ENCODE measurements at places on chromosomes 7 and 10. TPM values are rescaled to one million over a fixed set of nuclear protein-coding genes. Genes with fewer than 3 reads are reported as not detected.

DNA sequence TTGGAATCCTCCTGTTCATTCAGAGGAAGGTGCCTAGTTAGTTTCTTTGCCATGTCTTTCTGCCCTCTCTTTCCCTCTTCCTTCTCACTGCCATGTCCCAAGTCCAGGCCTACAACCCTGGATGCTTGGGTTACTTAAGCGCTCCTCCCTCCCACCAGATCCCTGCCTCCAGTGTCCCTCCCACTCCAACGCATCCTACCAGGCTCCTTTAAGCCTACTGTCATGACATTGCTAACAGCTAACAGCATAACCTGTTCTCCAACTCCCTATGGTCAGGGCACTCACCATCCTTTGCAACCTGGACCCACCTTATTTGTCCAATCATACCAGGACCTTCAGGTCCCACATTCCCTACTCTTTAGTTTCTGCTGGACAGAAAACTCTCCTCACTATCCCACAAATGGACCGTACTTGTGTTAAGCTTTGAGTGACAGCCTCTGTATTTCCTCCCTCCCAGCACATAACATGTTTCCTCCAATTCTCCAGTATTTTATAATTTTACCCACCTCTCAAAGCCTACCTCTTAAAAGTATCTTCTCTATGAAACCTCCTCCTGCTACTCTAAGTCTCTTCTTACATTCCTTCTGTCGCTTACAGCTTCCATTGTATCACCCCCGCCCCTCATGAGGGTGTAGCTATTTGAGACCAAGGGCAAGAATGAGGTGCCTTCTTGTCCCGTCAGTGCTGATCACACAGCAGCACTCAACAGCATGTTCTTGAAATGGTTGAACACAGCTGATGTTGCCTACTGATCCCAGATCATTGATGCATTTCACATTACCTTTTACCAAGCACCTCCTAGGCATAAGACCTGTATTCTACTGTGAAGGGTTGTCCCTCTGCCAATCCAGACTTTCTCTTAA, 1.7 kb downstream of the BLNK start:
- H3K27me3 ChIP-seq: no peaks in the 10 kb centered on the region
- H3K36me3 ChIP-seq: no peaks in the 10 kb centered on the region
- no peak for DNase-seq

DNA sequence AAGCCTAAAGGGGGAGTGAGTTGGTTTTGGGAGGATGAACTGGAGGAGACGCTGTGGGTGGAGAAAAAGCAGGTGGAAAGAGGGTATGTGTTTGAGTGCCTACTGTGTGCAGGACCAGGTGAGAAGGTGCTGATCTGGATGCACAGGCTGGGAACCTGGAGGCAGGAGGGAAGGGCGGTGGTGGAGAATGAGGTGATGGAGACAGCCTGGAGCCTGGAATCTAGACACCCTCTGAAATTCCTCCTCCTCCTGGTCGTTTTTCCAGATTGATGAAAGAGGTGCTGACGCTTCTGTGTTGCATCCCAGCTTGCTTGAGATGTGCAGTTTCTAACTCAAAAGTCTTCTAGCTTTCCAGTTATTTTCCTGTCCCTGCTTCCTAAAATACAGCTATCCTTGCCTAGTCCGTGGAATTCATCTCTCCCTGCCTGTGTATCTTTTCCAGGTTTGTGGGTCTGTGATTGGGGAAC, 67.5 kb downstream of the LRMDA start:
- H3K36me3 ChIP-seq: no peaks in the 10 kb centered on the region
- H3K4me1 ChIP-seq: no peaks in the 10 kb centered on the region
- DNase-seq: no peak
- H3K27ac ChIP-seq: no peak overlapping the region

- H3K4me3 ChIP-seq: no peak overlapping the region
- H3K4me1 ChIP-seq: no peaks in the 10 kb centered on the region
- no peaks in the 10 kb centered on the region for H3K27me3 ChIP-seq
- peaks cover 5% of the 10 kb centered on the region for H3K36me3 ChIP-seq
Observed at GRCh38 chr10:16491933-16492332, 29.7 kb downstream of the C1QL3 start.

Gene LRIT1
- polyA plus RNA-seq: not detected

GRCh38 chr10:89213191-89213808, 6.2 kb upstream of the CH25H start:
- H3K4me1 ChIP-seq: no peaks in the 10 kb centered on the region
- peak; percentile 56 for DNase-seq
- no peak overlapping the region for H3K4me3 ChIP-seq
- H3K36me3 ChIP-seq: peaks cover 13% of the 10 kb centered on the region
- H3K27me3 ChIP-seq: no peaks in the 10 kb centered on the region
- H3K27ac ChIP-seq: no peak overlapping the region

DNA sequence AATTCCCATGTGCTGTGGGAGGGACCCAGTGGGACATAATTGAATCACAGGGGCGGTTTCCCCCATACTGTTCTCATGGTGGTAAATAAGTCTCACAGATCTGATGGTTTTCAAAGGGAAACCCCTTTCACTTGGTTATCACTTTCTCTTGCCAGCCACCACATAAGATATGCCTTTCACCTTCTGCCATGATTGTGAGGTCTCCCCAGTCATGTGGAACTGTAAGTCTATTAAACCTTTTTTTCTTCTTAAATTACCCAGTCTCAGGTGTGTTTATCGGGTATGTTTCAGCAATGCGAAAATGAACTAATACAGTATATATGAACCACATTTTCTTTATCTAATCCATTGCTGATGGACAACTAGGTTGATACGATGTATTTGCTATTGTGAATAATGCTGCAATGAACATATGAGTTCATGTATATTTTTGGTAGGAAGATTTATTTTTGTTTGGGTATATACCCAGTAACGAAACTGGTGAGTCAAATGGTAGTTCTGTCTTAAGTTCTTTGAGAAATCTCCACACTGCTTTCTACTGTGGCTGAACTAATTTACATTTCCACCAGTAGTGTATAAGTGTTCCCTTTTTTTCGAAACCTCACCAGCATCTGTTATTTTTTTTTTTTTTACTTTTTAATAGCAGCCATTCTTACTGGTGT, 70.0 kb upstream of the HGF start:
- no peaks in the 10 kb centered on the region for H3K4me1 ChIP-seq
- no peaks in the 10 kb centered on the region for H3K27me3 ChIP-seq
- no peak overlapping the region for H3K4me3 ChIP-seq
- no peaks in the 10 kb centered on the region for H3K36me3 ChIP-seq
- H3K27ac ChIP-seq: no peak overlapping the region

GRCh38 chr10:103277713-103278536, 987 bp downstream of the INA start:
- H3K4me3 ChIP-seq: no peak overlapping the region
- no peak for DNase-seq
- H3K27me3 ChIP-seq: peaks cover 10% of the 10 kb centered on the region
- H3K4me1 ChIP-seq: no peaks in the 10 kb centered on the region
- H3K36me3 ChIP-seq: no peaks in the 10 kb centered on the region

Gene ESYT2
- polyA plus RNA-seq: 46.3 TPM

DNA sequence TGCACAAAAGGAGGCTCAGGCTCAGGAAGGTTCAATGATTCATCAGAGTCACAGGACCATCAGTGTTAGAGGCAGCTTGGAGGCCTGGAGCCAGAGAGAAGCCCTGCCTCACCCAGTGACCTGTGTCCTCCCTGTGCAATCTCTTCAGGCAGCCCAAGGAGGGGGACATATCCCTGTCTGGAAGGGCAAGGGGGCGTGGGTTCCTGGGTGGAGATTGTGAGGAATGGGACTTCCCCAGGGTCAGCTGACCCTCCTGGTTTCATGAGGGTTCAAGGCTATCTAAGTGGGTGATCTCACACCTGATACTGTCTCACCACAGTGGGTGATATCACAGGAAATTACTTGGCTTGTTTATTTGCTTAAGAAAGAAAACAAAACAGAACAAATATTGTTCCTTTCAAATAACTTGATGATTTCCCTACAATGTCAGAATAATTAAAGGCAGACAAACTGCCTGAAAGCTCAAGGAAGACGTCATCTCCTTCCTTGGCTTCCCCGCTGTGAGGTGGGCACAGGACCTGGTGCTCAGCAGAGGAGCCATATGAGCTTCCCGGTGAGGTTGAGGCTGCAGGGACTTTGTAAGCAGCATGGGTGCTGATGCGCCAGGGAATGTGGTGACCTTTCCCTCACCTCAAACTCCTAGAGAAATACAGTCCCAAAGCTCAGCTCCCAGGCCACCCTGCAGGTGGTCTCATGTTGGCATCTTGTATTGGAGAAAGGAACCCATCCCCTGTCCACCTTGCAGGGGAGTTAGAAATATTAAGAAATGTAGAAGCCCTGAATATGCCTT, 763.2 kb downstream of the GRID1 start:
- H3K4me1 ChIP-seq: no peaks in the 10 kb centered on the region
- no peaks in the 10 kb centered on the region for H3K36me3 ChIP-seq
- no peaks in the 10 kb centered on the region for H3K27me3 ChIP-seq
- DNase-seq: no peak

DNA sequence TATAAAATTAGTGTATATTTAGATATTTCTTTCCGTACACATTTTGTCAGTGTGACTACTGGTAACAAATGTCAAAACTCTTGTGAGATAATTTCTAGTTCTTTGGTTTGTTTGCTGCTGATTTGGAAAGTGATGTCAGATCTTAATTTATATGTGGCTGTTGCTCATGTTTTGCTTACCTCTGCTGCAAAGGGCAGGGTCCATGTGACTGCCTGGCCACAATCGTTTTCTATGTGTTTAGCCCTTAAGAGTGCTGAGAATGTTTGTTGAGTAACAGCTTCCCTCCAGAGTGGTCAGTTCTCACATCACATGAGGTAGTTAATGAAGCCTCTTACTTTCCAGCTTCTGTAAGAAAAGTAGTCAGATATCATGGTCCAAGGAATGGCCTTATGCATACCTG, 4.2 kb downstream of the NRBF2 start:
- H3K36me3 ChIP-seq: peaks cover 26% of the 10 kb centered on the region
- H3K27ac ChIP-seq: no peak overlapping the region
- no peak overlapping the region for H3K4me3 ChIP-seq
- peaks cover 17% of the 10 kb centered on the region for H3K4me1 ChIP-seq

- H3K36me3 ChIP-seq: no peaks in the 10 kb centered on the region
- DNase-seq: no peak
- H3K27me3 ChIP-seq: no peaks in the 10 kb centered on the region
- no peak overlapping the region for H3K27ac ChIP-seq
- no peak overlapping the region for H3K4me3 ChIP-seq
Observed at GRCh38 chr10:104906112-104906511, 265.0 kb downstream of the SORCS3 start.

DNA sequence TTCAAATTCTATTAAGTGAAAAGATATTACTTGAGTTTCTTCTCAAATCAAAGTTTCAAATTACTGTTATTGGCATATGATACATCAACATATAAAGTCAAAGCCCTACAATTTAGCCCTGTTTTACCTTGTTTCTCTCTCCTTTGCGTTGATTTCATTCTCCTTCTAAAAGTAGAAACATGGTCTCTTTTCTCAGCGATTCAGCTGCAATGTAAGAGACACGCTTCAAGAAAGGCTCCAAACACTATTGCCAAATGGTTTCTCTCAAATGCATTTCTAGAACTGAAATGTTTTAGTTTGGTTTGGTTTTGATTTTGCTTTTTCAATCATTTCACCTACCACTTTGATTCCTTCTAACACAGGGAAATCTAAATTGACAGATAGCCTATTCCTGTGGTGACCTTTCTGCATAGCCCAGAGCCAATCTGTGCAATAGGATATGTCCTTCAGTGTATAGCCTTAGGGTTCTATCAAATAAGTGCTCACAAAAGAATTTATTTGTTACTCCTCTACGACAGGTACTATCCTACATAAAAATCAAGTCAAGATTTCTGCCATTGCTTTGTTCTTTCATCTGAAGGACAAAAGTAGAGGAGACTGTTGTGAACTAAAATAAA, 47.3 kb downstream of the CTNNA3 start:
- H3K27me3 ChIP-seq: no peaks in the 10 kb centered on the region
- H3K4me3 ChIP-seq: no peak overlapping the region
- H3K36me3 ChIP-seq: no peaks in the 10 kb centered on the region
- no peaks in the 10 kb centered on the region for H3K4me1 ChIP-seq
- H3K27ac ChIP-seq: no peak overlapping the region

GRCh38 chr10:86648704-86649427, 5.5 kb upstream of the OPN4 start:
- no peak overlapping the region for H3K27ac ChIP-seq
- no peaks in the 10 kb centered on the region for H3K4me1 ChIP-seq
- no peaks in the 10 kb centered on the region for H3K27me3 ChIP-seq
- H3K4me3 ChIP-seq: no peak overlapping the region

- H3K4me1 ChIP-seq: no peaks in the 10 kb centered on the region
- DNase-seq: no peak
- no peaks in the 10 kb centered on the region for H3K27me3 ChIP-seq
- no peak overlapping the region for H3K27ac ChIP-seq
- no peak overlapping the region for H3K4me3 ChIP-seq
Observed at GRCh38 chr10:77905086-77905748, 21.3 kb downstream of the DLG5 start.

- H3K36me3 ChIP-seq: no peaks in the 10 kb centered on the region
- no peak for DNase-seq
- H3K27ac ChIP-seq: no peak overlapping the region
- H3K27me3 ChIP-seq: no peaks in the 10 kb centered on the region
Observed at GRCh38 chr10:34003561-34003960, 669.1 kb upstream of the NRP1 start.

DNA sequence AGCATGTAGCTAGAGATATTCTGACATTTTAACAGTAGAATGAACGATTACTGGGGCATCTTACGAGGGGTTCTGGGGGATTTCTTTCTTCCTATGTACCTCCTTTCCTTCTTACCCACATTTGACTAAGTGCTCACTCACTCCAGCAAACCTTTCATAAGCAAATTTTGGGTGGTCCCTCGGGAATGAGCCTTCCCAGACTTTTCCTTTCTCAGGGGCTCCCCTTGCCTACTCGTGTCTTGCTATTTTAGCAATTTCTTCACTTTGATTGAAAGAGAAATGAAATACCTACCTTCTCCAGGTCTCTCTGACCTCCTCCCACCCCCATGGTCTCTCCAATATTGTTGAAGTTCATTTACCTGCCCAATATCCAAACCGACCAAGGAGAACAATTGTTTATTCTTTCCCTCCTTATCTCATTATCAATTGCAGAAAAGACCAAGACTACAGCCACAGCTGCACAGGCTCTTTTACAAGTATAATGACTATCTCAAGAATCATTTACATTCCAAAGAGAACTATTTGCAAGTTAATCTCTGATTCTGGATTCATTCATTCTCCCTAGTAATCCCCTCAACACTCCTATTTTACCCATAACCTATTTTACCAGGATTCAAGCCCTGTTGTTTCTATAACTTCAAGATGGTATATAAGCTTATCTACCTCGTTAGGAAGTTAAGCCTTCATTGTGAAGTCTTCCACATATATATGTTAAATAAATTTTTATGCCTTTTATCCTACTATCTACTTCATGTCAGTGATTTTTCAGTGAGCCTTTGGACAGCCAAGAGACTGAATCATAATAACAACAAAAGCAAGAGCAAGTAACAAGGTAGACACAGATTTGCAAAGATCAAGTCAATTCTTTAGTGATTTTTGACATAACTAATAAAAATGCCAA, 480.6 kb downstream of the IPMK start:
- no peaks in the 10 kb centered on the region for H3K27me3 ChIP-seq
- H3K4me1 ChIP-seq: no peaks in the 10 kb centered on the region
- no peaks in the 10 kb centered on the region for H3K36me3 ChIP-seq
- DNase-seq: no peak
- no peak overlapping the region for H3K27ac ChIP-seq

All from naive thymus-derived CD4-positive, alpha-beta T cell (primary cell).